Diencephalon (tissue), 1 donor: ENCODE measurements at places on chromosomes 4 and X. TPM values are rescaled to one million over a fixed set of nuclear protein-coding genes. Genes with fewer than 3 reads are reported as not detected.

The FRAS1 gene
- total RNA-seq = 47.7 TPM

The SSX2B gene
- total RNA-seq = not detected

The FAM9B gene
- total RNA-seq = not detected

The MAGEC1 gene
- total RNA-seq = not detected

The GPR119 gene
- total RNA-seq = not detected

The TRIM2 gene
- total RNA-seq = 749 TPM

The FGG gene
- not detected for total RNA-seq

The CDKL2 gene
- total RNA-seq = 80.3 TPM

The CXorf65 gene
- not detected for total RNA-seq

The NIPAL1 gene
- 3.0 TPM for total RNA-seq

The ETDA gene
- not detected for total RNA-seq

The HMX1 gene
- 0.46 TPM for total RNA-seq

The RASGEF1B gene
- 104 TPM for total RNA-seq

The FATE1 gene
- not detected for total RNA-seq
